ENCODE measurements at places on chromosomes 4 and X.

- no peak for DNase-seq
These were observed 235.8 kb downstream of the TRAM1L1 start for GRCh38 chr4:116849620-116850019.

GRCh38 chrX:103729015-103729414, 18.3 kb downstream of the TMEM31 start:
- no peak for DNase-seq

GRCh38 chrX:143635915-143636314, at the start of gene SLITRK4:
Gene SLITRK4, minus strand, starts transcription at chrX:143636101. Its CDS starts 4,993 bp downstream, at chrX:143631108.
- DNase-seq: no peak

- no peak for DNase-seq
These were observed 233.9 kb downstream of the RPA4 start for GRCh38 chrX:97117572-97117971.

DNA sequence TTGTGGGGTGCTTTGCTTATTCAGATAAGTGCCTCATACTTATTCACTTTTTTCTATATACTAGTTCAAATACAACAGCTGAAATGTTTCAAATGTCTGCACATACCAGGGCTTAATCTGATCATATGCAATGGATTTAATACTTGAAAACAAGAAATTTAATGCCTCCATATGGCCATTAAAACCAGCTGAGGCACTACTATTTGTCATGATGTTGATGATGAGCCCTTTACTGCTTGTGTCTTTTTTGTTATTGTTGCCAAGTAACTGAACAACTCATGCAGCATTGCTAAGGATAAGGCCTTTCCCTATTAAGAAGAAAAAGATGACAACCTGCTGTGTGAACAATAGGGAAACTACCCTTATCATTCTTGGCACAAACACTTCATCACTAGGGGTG, 52.5 kb downstream of the MAGEB10 start:
- DNase-seq: no peak

DNA sequence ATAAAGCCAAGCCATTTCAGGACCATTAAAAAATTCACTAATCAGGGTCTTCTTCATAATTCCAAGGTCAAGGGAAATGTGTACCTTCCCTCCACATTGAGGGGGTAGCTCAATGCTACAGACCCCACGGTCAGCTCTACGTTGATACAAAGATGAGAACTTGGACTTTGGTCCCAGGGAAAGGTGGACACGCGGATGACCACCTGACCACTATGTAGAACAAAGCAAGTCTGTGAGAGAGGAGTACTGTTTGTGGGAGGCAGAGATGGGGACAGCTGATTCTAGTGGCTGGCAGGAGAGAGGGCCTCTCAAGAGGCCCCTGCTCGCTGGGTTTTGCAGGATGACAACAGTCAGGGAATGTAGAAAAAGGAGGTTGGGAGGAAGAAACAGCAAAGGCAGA, 58.0 kb downstream of the SLC2A9 start:
- no peak for DNase-seq

GRCh38 chr4:180304321-180304720, 1938.9 kb upstream of the TENM3 start:
- DNase-seq: no peak

DNA sequence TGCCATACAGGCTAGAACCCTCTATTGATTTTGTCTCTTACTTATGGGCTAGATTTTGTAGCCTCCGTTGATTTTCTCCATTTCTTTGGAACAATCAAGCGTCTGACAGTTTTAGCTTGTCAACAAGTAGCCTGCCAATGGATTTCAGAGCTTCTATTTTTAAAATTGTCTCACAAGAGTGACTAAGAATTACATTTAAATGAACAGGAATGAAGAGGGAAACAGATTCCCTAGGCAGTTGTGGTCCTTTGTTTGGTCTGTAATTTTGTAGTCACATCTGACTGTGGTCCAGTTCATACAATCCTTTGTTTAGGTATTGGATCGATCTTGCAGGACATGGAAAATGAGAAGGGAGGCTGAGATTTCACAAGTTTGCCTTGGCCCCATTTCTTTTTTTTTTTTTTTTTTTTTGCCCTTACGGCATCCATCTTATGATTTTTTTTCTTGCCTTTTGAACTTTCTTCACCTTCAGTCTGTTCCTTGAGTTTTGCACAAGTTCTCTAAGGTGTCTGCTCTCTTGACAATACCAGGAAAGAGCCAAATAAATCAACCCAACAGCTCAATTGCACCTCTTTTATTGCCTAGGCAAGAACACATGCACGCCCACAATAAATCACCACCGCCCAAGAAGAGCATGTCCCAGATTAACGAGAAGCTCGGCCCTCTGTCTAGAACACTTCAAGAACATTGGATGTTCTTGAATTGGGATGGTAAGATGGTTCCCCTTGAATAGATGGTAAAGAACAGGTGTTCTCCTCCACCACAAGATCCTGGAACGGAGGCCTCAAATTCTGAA, 86.5 kb upstream of the EGFL6 start:
- DNase-seq: no peak

- DNase-seq: no peak
These were observed 132.1 kb upstream of the GK2 start for GRCh38 chr4:79540143-79540542.

GRCh38 chrX:154727871-154728270, 23.0 kb downstream of the GAB3 start:
- DNase-seq: no peak

- DNase-seq: no peak
These were observed 18.9 kb upstream of the CXCL8 start for GRCh38 chr4:73721435-73721834.

GRCh38 chrX:114584375-114584943, 573 bp downstream of the HTR2C start:
- no peak for DNase-seq

DNA sequence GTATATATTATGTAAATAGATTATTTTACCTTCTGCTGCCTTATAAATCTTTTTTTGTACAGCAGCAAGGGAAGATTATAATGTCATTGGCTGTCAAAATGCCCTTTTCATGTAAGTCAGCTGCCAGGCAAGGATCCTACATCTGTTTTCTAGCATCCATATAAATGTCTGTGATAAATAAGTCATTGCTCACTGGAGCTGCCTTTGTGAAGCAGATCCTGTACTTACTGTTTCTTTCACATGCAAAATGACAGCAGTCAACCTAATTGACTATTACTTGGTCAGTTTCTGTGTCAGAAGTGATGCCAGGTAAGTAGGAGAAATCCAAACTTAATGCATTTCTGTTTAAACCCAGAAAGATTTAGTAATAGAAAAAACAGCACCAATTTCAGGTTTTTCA, 620.7 kb downstream of the RPA4 start:
- no peak for DNase-seq

Data from MM.1S (cell line).